GM12891 (cell line): ENCODE measurements at places on chromosomes 6 and 20.

- DNase-seq = no peak
Measured at GRCh38 chr20:29740601-29740950, 1516.9 kb upstream of the DEFB115 start.

GRCh38 chr6:30889921-30890645 lies 5.8 kb downstream of the DDR1 start:
- no peak for DNase-seq

DNA sequence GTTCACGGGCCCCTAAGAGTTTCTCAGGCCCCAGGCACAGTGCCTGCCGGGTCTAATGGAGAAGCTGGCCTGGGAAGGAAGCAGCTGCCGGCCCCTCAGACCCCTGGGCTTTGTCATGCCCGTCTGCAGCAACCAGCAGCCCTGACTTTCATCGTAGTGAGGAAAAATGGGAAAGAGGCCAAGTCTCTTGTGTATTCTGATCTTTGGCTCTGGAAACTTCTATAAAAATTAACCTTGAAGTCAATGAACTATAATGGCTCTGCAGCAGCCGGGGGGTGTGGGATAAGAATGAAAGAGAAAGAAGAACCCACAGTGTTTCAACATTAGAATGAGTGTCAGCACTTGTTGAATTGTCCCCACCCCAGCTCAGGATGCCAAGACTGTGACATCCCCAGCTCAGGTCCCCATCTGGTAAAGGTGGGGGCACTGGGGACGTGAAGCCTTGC lies 12.9 kb downstream of the TGM2 start:
- DNase-seq = peak; percentile 78

- no peak for DNase-seq
Measured at GRCh38 chr20:33345342-33345741, 56.0 kb downstream of the CDK5RAP1 start.

DNA sequence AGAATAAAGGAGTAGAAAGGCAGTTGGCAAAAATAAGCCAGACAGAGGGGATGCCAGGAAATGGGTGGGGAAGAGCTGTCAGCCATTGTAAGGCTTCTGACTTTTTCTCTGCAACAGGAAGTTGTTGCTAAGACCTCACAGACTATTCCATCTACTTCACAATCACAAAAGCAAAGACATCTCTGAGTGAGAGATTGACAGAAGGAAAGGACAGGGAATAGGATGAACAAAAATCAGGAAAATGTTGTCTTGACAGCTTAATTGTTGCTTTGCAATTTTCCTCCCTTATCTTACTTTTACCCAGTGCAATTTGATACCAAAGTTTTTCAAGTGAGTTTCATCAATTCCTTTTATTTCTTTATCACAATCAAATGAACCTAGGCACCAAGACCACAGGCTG lies 291.2 kb downstream of the CBLN4 start:
- no peak for DNase-seq

- DNase-seq = no peak
Measured at GRCh38 chr6:165889636-165890403, 226.8 kb upstream of the PDE10A start.

GRCh38 chr6:50843842-50844241 lies 25.2 kb downstream of the TFAP2B start:
- DNase-seq = no peak

- DNase-seq = no peak
Measured at GRCh38 chr6:18384621-18385020, 2.5 kb upstream of the RNF144B start.

GRCh38 chr20:33825340-33826269 lies 14.5 kb downstream of the CHMP4B start:
- DNase-seq = no peak

GRCh38 chr6:259316-259715 lies 33.0 kb upstream of the DUSP22 start:
- no peak for DNase-seq

DNA sequence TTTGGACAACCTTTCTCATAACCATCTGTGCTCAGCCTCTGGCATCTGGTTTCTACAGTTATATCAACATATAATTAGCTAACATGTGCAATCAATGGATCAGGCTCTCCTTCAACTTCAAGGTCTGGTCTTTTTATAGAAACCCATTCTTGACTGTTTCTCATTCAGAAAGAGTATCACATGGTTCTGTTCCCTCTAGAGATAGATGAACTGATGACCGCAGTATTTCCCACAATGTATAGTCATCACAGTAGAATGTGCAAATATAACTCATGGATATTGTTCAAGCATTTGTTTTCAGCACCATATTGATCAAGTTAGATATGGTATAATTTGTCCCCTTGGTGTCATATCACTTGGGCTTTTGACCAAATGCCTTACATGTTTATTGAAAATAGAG lies 656.2 kb downstream of the FRK start:
- no peak for DNase-seq

DNA sequence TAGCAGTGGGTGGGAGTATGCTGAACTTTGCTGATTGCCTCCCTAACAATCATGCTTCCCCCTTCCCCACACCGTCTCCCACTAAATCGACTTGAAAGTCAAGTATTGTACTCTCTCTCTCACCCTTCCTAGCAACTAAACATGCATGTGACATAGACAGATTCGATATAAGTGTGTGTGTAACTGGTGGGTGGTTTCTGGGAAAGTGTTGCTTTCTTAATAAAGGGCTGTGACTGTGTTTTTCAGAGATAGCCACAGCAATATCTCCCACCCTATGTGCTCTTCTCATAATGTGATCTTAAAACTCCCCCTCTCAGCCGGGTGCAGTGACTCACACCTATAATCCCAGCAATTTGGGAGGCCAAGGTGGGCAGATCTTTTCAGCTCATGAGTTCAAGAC lies 49.3 kb upstream of the E2F3 start:
- DNase-seq = no peak

GRCh38 chr6:166005944-166006899 lies 161.4 kb downstream of the TBXT start:
- no peak for DNase-seq

DNA sequence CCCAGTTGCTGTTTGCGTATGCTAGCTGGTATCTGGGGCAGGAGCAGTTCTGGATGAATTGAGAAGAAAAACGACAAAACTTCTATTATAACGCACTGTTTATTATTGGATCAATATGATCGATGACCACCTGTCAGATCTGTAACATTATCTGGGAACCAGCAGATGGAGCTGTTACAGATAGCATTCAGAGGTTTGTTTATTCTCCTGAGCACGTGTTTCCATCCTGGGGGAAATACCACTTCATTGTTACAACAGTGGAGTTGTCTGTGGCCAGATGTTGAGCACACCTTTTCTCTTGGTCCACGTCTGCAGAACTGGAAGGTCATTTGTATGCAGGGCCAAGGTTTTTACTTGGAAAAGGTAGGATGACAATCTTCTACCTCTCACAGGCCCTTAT lies 16.0 kb upstream of the NKX2-2 start:
- no peak for DNase-seq

- no peak for DNase-seq
Measured at GRCh38 chr6:150195996-150196417, 53.2 kb downstream of the PPP1R14C start.

DNA sequence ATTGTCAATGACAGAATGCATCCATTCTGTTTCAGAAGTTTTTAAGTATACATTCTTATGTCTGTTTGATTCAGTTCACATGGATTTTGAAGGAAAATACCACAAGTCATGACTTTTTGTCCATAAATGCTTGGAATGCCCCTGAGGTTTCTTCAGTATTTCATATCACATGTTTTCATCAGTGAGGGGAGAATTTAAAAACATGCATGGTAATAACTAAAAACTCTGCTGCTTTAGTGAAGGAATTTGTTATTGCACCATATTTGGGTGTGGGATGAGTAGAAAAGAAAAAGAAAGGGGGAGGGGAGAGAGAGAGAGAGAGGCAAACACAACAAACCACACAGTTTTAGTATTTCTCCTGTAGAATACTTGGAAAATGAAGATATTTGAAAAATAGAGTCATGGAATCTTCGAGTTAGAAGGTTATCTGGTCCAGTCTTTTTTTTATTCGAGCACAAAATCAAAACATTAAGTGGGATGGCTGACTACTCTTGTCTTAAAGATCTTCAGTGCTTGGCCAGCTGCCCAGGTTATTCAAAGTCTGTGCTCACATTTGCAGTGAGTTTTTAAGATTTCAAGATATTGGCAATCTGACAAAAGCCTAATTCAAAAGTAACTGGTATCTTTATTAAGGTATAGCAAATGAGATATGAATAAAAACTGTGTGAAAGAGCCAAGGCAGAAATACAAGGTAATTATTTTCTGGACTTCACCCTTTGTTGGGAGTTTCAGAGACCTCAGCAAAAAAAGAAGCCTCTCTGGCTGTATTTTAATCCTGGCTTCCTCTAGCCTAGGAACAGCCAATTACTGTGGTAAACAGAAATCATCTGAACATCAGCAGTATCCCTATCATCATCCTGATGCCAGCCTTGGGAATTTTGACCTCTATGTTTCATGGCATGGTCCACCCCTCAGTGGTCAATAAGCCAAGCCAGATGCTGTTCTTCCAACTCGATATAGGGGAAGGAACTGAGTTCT lies 687.9 kb upstream of the CITED2 start:
- no peak for DNase-seq

DNA sequence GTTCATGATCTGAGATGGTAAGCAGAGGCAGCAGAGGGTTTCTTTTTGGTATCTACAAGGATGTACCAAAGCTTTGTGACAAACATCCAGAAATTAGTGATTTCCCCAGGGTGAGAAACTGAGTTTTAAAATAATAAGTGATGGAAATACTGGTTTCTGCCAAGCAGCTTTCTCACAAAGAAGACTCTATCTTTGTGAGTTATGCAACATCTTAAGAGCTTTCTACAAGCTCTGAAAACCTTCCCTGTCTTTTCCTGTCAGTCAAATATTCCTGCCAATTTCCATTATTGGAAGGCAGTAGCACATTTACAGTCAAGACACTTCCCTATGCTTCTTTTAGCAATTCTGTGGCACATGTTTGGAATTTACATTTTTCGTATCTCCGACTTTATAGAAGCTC lies 264.7 kb upstream of the SPTLC3 start:
- DNase-seq = no peak

GRCh38 chr6:24489881-24490280 lies 503 bp upstream of the GPLD1 start:
- no peak for DNase-seq

DNA sequence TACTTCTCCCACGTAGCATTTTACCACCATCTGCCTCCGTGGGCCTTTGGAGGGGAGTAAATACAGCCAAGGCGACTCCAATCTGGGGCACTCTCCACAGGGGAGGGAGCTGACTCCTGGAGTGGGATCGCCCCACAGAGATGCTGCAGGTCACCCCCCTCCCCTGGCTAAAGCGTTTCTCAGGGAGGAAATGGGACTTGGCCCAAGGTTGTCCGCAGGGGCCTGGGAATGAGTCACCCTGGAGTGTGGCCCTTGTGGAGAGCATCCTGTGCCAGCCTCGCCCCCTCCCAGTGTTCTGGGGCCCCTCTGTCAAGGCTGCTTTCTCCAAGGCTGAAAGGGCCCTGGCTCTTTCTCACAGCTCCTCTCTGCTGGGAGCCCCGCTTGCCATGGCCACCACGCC lies 84.5 kb upstream of the QKI start:
- no peak for DNase-seq

DNA sequence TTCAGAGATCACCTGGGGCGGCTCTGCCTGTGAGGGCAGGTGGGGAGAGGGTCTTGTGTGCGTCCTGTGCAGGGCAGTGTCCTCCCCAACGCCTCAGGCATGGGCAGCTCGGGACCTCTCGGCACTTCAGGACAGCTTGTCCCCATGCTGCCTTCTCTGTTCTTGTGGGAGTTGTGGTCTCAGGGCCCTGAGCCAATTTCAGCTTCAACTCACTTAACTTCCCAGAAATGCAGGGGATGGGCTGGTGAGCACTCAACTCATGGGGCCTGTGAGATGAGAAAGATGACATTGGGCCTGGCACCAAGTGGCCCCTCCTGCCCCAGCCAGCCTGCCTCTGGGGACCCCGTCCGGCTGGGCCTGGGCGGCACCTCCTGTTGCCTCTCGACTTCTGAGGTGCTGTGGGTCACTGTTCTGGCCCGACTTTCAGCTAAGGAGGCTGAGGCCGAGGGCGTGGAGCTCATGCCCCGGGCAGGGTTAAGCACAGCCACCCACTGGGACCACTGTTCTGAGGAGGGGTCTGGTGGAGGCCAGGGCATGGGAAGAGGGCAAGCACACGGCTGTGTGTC lies 6.7 kb downstream of the RGS19 start:
- no peak for DNase-seq

GRCh38 chr6:8246403-8246802 lies 144.1 kb upstream of the EEF1E1 start:
- no peak for DNase-seq
